ENCODE measurements at places on chromosomes 11 and 22.

GRCh38 chr22:47423861-47424820 is 661.7 kb downstream of the TBC1D22A start:
- DNase-seq = no peak

- DNase-seq = no peak
Measured at GRCh38 chr11:29260939-29261705, 755.7 kb downstream of the KCNA4 start.

DNA sequence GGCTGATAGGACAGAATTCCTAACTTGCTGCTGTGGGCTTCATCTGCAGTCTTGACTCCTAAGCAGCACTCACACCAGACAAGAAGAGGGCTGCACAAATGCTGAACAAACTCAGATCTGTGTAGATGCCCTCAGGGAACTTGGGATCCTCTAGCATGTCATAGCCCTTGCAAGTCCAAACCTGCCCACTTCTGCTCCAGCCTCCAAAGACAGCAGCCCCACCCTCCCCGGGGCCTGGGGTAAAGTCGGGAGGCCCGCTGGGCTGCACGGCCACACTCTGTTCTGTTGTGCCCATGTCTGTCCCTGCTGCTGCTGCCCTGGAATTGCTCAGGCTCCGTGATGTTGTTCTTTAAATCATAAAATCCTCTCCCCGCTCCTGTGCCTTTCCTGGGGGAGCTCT is 28.3 kb downstream of the DRD2 start:
- no peak for DNase-seq

DNA sequence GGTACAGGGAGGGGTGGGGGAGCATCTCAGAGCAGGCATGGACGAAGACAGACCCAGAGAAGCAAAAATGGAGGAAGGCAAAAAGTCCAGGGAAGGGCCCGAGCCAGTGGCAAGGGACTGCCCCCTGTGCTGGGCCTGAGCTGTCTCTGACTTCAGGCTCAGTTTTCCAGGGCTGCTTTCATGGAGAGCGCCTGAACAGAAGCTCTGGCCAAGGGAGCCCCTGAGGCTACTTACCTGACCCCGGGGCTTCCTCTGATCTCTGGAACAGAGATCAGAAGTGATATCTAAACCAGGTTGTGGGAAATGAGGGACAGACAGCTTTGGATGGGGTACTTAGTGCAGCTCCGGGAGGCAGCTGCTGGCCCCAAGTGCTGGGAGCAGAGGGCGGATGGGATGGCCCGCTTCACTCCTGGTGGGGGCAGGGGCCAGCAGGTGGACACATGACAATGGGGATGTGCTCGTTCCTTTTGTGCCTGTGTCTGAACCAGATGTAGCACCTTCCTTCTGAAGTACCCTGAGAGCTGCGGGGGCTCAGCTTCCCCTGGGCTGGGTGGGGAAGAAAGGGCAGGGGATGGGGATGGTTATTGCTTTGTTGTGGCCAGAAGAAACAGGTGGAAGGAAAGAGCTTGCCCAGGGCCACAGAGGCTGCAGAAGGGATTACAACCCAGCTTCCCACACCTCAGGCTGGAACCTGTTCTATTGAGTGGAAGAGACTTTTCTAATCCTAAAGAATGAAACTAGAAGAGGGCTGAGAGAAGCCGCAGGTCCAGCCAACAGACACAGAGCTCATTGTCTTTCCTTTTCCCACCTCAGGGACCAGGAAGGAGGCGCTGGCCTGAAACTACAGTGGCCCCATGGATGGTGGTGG is 5.7 kb downstream of the LRRC10B start:
- no peak for DNase-seq

DNA sequence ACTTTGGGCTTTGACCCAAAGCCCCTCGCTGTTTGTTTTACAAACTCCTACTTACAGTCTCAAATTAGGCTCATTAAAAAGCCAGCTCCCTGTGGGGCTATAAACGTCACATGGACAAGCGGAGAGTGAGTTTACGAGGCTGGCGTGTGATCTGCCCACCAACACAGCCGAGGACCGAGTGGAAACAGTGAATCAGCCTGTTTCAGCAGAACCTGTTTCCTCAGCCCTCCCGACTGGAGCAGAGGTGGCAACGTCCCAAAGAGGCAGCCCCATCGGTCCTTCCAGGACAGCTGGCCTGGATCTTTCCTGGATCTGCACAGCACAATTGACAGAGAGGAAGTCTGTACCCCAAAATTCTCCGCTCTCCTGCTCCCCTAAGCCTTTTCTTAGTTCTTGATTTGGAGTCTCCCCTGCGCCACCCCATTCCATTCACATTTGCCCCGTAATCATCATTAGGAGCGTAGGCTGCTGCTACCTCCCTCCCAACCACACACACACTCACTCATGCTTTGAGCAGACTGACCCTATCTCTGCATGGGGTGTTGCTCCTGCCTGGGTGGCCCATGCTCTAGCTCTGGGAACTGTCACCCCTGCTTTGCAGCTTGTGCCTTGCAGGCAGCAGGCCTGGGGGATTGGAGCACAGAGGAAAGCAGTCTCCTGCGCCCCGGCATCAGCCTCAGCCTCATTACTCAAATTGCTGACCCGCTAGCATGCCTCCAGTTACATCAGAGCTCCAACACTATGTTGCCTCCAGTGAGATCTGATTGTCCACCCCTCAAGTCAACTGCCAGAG is 117.8 kb downstream of the NAT10 start:
- DNase-seq = no peak

GRCh38 chr22:29641042-29641699 is 37.7 kb downstream of the NF2 start:
- no peak for DNase-seq

- DNase-seq = peak; percentile 68
Measured at GRCh38 chr22:49966774-49967705, 6.5 kb downstream of the PIM3 start.

- no peak for DNase-seq
Measured at GRCh38 chr11:13666708-13667107, 1.8 kb upstream of the FAR1 start.

DNA sequence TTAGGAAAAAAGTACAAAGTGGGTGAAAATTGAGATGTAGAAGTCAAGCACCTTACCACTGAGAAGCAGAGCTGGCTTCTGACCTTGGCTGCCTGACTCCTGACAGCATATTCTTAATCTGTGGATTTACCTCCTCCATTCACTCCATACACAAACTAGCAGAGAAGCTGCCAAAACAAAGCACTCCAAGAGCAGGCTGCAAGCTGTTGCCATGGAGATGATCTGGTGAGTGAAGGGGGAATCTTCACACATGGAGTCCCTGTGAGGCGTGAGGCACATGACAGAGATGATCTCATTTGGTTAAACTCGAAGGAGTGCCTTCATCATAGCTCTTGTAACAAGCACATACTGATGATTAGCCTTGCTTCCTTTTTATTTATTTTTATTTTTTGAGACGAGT is 16.1 kb downstream of the COMMD9 start:
- DNase-seq = no peak

- DNase-seq = no peak
Measured at GRCh38 chr22:41366323-41367029, 15.3 kb upstream of the TEF start.

- no peak for DNase-seq
Measured at GRCh38 chr11:10891151-10891720, 33.4 kb upstream of the ZBED5 start.
